ENCODE measurements at places on chromosomes 3 and 15.
A peak's percentile ranks its signal among the peaks of the same experiment; 100 is the strongest.

DNA sequence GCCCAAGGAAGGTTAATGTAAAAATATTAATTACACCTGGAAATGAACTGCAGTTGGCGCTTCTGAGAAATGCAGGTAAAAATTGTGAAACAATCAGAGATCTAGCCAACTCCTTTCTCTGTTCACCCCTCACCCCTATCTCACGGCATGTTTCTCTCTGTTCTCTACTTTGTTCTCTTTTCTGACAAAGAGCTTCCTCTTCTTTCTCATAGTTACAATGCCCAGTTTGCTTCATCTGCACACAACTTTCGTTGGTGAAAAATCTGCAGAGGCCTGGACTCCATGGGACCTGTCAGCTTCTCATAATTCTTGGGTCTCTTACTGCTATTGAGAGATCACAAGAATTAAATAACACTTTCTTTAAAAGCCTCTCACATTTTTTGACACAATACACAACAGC, 212.9 kb upstream of the LRRN1 start:
- no peak for DNase-seq

DNA sequence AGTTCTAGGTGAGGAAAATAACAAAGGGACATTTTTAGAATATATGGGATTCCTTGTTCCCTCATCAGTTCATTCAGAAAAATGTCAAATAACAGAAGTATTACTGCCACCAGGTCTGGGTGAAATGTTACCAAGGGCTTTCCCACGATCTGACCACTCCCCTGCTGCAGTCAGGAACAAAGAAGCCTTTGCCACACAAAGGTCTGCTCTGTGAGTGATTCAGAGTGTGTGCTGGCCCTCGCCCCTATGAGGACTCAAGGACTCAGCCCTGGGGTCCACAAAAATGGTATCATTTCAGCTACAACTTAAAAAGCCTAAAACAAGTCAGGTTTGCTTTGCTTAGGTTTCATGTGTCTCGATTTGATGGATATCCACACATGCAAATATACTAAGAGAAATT, 5.0 kb downstream of the MKRN3 start:
- no peak for DNase-seq

DNA sequence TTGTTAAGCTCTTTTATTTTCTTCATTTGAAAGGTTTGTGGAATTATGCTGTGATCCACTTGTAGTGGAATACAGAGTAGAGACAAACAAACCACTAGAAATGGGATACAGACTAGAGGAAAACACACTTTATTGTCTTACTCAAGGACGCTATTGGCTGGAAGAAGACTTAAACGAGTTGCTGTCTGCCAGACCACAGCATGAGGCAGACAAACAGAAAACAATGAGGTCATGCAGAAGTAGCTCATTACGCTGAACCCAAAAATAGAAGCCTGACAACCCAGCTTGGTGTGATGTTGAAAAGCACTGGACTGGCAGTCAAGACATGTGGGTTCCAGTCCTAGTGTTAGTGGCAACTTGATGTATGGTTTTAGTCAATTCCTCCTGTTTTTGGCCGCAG, 62.4 kb upstream of the P3H2 start:
- DNase-seq = peak; percentile 72

DNA sequence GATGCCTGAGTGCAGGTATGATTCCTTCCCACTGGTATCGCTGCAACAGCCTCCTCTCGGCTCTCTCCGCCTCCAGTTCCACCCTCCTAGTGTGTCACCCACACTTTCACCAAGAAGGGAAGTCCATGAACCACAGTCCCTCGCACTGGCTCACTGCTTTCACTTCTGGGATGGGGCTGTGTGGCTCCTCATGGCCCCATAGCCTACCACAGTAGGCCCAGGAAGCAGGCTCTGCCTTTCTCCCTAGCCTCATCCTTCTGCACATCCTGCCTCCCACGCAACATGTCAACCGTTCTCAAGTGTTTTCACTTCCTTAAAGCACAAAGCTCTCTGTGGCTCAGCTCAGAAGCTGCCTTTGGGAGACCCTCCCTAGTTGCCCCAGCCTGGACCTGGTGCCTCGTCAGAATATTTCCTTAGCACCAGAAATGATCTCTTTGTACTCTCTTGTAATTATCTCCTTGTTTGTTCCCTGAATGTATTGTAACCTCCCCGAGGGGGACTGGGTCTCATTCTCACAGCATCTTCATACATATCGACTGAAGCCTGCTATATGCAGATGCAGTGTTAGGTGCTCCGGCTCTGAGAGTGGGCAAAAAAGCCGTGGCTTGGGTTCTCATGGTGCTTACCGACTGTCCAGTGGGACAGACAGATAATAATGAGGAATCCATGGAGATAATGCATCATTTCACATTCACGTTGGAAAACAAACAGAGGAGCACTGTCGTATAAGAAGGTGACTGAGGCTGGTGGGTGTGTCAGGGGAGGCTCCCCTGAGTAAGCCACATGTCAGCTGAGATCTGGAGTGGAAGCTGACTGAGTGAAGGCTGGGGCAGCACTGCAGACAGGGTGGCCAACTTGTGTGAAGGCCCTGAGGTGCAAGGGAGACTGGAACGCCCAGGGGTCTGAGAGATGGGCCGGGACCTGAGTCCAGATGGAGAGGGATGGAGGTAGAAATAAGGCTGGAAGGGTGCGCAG, 107.1 kb downstream of the DGKG start:
- no peak for DNase-seq

GRCh38 chr15:47813748-47814384, 96.6 kb downstream of the SEMA6D start:
- no peak for DNase-seq

GRCh38 chr3:184481984-184482671, 79.5 kb upstream of the EPHB3 start:
- no peak for DNase-seq

DNA sequence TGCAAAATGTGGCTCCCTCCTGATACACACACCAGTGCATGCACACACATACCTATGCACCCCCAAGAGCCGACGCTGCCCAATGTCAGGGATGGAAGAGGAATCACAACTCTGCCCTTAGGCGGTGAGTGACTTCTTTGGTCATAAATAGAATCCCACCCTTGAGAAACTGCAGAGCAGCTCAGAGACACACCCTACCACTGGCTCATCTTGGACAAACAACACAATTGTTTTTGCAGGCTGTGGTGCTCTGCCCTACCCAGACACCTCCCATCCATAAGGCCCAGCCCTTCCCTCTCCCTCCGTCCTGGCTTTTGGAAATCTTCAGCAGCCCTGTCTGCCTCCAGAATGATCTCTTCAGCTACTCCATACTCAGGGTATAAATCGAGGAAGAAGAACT, 73.8 kb upstream of the HRH1 start:
- DNase-seq = no peak

- no peak for DNase-seq
Measured at GRCh38 chr15:95770196-95770595, 560.3 kb upstream of the NR2F2 start.

GRCh38 chr15:86840996-86841395, 761.3 kb downstream of the AGBL1 start:
- DNase-seq = no peak

- peak; percentile 23 for DNase-seq
Measured at GRCh38 chr3:116000311-116000710, 377.0 kb downstream of the GAP43 start.

- DNase-seq = no peak
Measured at GRCh38 chr3:123405936-123406510, 42.9 kb downstream of the ADCY5 start.

DNA sequence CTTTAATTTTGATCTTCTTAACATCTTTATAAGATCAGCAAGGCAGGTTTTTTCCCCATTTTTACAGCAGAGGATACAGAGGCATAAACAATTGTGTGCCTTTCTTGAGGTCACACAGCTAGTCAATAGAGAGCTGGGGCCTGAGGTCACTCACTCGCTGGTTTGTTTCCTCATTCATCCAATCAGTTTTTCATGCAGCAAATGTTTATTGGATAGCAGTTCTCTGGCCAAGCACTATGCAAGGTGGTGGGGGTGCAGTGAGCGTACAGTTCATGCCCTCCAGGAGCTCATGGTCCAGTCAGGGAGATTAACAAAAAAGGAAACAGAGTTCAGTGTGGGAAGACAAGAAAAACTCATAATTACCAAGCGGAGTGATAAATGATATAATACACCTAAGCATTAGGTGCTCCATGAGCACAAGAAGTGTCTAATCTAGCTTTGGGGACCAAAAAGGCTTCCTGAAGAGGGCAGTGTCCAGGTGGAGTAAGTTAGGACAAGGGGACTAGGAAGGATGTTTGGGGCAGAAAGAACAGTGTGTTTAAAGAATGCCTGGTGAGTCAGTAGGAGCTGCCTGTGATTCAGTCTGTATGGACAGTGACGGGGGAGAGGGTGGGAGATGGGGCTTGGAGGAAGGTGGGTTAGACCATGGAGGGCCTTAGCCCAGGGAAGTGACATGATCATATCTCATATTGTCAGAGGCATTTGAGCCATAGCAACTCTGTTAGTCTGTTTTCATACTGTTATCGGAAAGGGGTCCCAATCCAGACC, 29.3 kb downstream of the MAP2K5 start:
- no peak for DNase-seq

DNA sequence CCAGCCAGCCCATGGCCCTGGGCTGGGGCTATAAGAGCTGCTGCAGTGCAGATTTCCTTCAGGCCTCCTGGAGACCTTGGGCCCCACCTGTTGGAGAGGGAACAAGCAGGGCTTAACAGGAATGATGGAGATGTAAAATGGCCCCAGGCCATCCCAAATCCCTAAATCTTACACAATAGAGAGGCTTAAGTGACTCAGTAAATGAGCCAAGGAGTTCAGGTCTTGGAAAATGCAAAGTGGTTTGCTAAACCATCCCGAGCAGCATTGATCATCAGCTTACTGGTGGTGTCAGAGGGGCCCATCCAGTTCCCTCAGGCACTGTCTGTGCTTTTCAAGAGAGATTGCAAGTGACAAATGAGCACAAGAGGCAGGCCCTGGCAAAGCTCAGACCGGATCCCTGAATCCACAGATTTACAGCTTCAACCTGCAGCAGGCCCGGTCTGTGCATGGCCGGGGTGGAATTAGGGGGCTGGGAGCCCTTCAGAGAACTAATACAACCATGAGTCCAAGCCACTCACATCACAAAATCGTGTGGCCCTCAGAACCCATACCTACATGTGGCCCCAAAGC, 325.4 kb downstream of the UACA start:
- DNase-seq = no peak

DNA sequence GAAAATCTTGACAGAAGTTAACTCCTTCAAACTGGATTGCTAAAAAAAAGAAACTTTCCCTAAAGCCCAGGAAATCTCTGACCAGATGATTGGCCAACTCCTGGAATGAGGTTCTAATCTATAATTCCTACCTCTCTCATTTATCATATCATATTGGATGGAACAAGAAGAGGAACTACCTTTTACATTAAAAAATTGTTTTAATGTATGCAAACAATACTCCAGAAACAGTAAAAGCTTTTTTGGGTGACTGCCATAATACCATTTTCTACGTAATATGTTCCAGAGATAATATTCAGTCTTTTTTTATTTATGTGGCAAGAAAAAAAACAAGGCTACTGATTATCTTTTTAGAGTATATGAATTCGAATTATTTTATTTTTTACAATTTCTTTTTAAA, 204.4 kb downstream of the TUSC7 start:
- DNase-seq = no peak

- DNase-seq = no peak
Measured at GRCh38 chr3:12993517-12994356, 79.5 kb downstream of the IQSEC1 start.

GRCh38 chr15:43489191-43489590, 3.8 kb downstream of the TP53BP1 start:
- no peak for DNase-seq

DNA sequence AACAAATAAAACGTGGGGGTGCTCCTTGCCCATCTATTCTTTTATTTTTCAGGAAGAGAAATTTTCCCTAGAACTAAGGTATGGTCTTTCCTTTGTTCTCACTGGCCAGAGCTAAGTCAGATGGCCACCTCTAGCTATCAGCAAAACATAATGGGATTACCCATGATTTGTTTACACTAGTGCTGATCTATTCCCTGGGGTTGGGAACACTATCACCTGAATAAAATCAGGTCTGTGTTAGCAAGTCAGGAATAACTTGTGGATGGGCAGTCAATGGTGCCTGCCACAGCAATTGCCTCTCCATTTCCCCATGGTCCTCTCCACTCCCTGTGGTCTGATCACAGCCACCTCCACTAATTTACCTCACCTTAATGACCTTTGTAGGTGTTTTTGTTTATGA, 181.7 kb upstream of the CADPS start:
- no peak for DNase-seq

DNA sequence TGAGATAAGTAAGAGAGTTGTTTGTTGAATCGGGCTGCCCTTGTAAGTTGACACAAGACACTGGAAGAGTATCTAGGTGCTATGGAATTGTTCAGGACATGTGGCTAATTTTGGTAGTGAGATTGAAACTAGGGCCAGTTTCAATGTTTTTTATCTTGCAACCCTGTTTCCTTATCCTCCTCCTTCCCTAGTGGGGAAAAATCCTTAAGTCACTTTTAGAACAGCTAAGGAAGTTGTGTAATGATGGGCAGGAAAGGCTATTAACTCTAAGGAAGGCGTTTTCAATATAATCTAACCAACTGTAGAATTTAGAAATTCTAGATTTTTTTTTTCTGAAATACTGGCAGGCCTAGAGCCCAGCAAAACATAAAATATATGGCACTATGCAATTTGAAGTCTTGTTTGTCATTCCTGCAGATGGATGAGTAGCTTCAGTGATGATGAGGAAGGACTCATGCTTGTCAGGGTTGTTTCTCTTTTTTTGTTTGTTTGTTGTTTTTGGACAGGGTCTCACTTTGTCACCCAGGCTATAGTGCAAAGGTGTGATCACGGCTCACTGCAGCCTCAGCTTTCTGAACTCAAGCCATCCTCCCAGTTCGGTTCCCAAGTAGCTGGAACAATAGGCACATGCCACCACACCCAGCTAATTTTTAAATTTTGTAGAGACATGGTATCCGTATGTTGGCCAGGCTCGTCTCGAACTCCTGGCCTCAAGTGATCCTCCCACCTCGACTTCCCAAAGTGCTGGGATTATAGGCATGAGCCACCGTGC, 27.6 kb upstream of the ADAMTS9 start:
- no peak for DNase-seq

DNA sequence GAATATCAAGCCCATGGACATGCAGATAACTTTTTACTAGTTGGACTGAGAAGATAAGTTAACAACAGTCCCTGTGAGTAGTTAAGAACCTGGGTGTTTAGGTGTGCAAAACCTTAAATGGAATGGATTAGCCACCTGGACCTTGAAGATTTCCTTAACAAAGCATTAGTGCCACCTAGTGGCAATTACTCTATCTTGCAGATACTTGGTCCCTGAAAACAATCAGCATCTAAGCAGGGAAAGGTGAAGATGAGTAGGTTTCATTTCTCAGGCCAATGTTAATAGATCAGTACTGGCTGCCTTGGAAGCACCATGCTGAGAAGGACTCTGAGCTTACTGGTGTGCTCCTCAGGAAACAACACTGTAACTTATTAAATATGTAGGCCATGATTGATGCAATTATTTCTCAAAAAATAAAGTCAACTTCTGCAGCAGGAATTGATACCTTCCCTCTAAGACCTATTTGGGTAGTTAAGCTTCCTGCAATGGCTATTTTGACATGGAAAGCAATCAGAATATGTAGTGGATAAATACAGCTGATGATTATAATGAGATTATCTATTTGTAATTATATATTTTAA, 329.4 kb downstream of the TBC1D5 start:
- DNase-seq = peak; percentile 29

Measured in AG09319 (cell line).